ENCODE measurements at places on chromosomes 5 and 9.

DNA sequence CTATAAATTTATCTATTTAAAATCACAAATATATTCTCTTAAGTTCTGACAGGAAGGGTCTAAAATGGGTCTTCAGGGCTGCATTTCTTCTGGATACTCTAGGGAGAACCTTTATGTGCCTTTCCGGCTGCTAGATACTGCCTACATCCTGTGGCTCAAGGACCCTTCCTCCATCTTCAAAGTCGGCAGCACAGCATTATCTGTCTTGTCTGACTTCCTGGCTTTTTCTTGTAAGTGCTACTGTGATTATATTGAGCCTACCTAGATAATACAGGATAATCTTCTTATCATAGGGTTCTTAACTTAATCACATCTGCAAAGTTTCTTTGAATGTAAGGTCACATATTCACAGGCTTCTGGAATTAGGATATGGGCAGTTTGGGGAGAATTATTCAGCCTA, 943.8 kb upstream of the TYRP1 start:
- no peak for DNase-seq

DNA sequence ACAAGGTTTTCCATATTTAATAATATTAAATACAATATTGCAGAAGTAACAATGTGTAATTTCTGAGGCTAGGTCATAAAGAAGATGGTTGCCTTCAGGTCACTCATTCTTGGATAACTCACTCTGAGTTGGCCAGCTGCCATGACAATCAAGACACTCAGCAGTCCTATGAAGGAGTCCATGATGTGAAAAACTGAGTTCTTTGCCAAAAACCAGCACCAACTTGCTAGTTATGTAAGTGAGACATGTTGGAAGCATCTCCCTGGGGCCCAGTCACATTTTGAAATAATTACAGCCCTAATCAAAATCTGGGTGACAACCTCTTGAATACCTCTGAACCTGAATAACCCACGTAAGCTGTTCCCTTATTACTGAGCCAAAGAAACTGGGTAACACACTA, 453.2 kb downstream of the CDH18 start:
- DNase-seq, result no peak

- no peak for DNase-seq
Measured at GRCh38 chr5:173065155-173065554, 9.0 kb downstream of the CREBRF start.

DNA sequence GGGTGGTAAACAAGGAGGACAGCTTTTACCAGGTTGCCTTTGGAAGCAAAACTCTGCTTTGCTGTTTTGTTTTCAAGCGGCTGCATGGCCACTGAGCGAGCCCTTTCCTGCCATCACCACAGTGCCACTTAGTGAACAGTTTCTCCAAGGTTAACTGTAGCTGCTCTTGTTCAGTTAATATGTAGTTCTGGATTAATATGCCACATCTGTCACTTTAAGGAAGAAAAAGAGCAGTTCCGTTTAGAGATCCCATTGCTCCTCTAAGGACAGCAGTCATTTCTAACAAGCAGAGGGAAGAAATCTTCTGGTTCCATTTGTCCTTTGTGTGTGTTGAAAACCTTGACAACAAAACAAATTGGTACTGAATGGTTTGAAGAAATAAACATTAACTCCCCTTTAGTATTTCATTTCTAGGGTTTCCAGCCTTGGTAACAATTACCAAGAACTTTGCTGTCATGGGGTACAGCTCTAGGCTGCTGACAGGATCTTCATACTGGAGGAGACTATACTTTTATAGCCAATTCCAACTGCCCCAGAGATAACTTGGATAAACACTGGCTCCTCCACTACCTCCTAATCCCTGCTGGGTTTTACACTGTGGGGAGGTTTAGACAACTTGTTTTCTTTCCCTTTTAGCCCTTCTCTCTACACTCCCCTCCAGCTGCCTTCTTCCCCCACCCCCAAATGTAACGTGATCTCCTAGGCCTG, 10.3 kb upstream of the ABL1 start:
- DNase-seq, result no peak

GRCh38 chr9:86242071-86242470, 17.4 kb downstream of the C9orf153 start:
- no peak for DNase-seq

DNA sequence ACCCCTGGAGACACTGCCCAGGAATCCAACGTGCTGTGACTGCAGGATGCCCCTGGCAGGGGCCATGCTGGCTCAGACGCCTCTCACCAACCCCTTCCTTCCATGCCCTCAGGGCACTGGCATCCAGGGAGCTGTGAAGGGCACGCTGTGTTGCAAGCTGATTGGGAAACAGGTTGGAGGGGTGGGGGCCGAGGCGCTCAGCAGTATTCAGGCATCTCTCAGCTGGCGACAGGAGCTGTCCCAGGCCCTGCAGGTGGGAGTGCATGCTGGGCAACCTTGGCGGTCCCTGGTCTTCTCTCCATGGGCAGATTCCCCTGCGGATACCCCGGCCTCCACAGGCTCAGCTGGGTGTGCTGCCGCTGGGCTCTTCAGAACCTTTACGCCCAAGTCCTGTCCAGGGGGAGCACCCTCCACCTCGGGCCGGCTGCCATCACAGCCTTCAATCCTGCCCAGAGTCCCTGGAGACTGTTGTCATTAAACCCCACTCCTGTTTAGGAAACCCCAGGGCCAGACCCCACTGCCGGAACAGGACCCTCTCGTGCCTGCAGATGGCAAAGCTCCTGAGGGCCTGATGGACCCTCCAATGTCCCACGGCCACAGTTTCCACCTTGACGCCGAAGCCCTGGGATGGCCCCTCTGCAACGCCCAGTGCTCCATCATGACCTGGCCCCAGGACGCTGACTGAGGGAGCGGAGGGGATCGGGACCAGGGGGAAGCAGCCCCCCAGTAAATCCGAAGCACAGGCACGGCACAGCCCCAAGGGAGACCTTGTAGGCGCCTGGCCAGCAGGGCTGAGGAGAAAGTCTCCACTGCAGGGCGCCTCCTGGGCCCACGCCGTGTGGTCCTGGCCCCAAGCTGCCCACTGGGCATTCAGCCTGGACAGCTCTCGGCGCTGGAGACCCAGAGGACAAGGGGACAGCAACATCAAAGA, 9.3 kb downstream of the TPPP start:
- DNase-seq, result no peak

DNA sequence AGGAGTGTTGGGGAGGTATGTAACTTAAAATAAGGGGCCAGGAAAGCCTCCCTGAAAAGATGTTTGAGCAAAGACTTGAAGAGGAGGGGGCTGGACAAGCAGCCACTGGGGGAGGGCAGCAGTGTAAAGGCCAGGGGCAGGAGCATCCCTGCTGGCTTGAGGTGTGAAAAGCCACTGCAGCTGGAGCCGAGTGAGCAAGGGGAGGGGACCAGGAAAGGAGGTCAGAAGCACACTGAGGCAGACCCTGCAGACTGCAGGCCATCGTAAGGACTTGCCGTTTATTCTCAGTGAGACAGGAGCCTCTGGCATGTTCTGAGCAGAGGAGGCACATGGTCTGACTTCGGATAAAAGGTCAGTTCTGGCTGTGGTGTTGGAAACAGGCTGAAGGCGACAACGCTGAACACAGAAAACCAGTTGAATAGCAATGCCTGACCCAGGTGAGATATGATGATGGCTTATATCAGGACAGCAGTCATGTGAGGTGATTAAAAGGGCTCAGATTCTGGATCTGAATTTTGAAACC, 10.2 kb upstream of the ERGIC1 start:
- DNase-seq, result no peak

GRCh38 chr5:175698401-175699115, 40.7 kb downstream of the HRH2 start:
- no peak for DNase-seq

GRCh38 chr9:32502464-32502863, 23.5 kb downstream of the RIGI start:
- no peak for DNase-seq

DNA sequence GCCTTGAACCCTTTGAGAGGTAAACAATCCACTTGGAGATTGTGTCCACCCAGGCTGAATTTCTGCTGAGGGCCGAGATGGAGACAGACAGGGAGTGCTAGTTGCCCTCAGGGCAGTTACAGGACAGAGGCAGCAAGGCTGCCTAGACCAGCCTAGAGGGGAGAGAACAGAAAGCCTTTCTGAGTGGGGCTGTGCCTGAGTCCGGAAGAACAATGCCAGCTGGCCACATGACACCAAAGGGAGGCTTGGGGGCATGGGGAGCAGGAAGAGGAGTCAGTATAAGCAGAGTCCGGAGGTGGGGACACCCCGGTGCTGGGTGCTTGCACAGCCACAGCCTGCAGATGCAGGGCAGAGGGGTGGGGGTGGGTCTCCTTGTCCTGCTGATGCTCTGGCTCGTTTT, 145.7 kb downstream of the CFAP90 start:
- no peak for DNase-seq

- DNase-seq, result no peak
Measured at GRCh38 chr5:73751254-73751914, 125.4 kb downstream of the ARHGEF28 start.

DNA sequence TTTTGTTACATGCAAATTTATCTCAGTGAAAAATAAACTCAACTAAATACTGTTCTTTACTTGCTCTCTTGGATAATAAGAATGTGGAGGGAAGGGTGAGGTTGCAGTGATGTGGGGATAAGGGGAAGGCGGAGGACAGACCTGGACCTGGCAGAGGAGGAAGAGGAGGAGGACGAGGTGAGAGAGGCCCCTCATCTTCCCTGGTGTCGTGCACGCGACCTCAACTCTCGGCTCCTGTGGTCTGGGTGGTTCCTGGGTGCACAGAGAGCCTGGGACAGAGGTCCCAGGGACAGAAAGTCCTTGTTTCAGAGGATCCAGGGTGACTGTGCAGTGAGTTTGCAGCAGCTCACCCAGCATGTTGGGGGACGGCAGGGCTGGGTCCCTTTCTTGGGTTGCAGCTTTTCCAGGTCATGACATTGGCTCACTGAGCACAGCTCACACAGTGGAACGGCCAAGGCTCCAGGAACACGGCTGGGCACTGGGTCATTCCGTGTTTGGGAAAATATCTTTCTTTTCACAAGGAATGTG, 37.7 kb upstream of the LPCAT1 start:
- DNase-seq, result no peak

DNA sequence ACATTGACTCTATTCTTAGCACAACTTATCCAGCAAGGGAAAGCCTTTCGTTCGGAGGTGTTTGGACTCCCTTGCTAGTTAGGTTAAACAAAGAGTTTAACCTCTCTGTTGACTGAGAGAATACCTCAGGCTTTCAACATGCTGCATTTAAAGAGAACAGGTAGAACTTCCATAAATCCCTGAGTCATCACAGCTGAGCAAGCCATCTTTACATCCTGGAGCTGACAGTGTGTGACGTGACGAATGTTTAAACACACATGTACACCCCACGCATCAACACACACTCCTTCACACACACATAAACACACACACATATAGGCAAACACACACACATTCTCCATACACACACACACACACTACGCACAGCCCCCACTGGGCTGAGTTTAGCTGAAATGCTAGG, 152.8 kb downstream of the ADAMTS12 start:
- DNase-seq, result no peak

- no peak for DNase-seq
Measured at GRCh38 chr9:76444322-76444929, 14.6 kb upstream of the GCNT1 start.

DNA sequence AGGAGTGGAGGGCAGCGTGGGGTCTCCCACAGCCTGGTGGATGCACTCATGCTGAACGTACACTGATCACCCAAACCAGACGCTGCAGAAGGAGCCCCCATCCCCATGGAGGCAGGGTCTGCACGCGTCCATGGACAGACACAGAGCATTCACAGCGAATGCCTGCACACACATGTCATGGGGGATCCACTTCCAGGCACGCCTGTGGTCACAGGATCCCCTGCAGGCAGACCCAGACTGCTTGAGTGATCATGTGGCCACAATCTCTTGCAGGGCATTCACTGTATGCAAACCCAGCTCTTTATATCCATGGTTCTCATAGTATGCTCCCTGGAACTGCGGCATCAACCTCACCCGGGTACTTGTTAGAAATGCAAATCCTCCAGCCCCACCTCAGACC, 5.4 kb downstream of the SNCB start:
- DNase-seq, result no peak

GRCh38 chr9:110933350-110934001, 104.8 kb downstream of the LPAR1 start:
- DNase-seq, result no peak

- no peak for DNase-seq
Measured at GRCh38 chr9:108636013-108636412, 219.8 kb downstream of the ACTL7B start.

DNA sequence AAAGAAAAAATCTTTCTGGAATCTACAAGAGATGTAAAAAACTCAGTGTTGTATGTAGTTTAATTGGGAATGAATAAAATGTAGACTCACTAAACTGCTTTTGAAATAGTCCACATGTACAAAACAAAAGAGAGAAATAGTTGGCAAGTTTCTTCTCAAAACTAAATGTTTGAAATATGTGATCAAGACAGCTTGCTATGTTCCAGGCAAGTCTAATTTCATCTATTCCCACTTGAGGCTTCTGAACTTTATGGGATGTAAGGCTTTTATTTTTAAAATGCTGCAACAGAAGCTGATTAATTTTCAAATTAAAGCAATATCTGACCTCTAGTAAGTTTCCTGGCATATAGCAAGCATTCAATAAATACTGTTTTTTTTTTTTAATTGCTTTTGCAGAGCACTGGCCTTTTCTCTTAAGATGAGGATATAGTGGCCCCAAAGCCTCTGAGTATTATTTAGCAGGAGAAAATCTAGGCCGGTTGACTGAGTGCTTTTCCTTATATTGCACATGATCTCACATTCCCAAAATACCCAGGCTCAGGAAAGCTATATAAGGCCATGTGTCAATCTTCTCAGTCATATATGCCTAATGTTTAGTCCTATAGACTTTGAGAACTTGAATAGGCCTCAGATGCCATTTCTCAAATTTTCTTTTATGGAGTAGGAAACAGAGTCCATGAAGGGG, 183.2 kb downstream of the NTRK2 start:
- no peak for DNase-seq

GRCh38 chr9:89080193-89080592, 88.9 kb downstream of the S1PR3 start:
- DNase-seq, result no peak
